Activated naive CD4-positive, alpha-beta T cell treated with anti-CD3 and anti-CD28 coated beads, Interleukin-2, amount 50 U/mL, for 16 hours (primary cell): ENCODE measurements at places on chromosomes 12 and 14.

- no peak for DNase-seq
These were observed 475.6 kb downstream of the ZFP36L1 start for GRCh38 chr14:68317239-68317638.

- DNase-seq: no peak
These were observed 129.9 kb upstream of the GRIN2B start for GRCh38 chr12:14111230-14111865.

DNA sequence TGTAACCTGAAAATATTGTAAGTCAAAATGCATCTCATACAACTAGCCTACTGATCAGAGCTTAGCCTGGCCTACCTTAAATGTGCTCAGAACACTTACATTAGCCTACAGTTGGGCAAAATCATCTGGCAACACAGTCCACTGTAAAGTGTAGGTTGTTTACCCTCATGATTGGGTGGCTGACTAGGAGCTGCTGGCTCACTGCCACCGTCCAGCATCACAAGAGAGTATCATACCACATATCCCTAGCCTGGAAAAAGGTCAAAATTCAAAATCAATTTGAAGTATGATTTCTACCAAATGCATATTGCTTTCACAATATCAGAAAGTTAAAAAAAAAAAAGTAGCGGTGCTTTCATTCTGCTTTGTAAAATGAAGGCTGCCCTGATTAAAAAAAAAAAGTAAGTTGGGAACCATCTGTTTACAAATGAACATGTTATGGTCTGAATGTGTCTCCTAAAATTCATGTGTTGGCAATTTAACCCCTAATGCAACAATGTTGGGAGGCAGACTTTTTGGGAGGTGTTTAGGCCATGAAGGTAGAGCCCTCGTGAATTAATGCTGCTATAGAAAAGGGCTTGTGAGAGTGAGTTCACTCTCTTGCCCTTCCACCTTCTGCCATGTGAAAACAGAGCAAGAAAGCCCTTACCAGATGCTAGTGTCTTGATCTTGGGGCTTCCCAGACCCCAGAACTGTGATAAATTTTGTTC lies 211.8 kb downstream of the PPM1H start:
- DNase-seq: no peak

- DNase-seq: peak; percentile 50
These were observed 1.1 kb upstream of the CKAP4 start for GRCh38 chr12:106248846-106249371.

GRCh38 chr14:33657476-33657875 lies 293.4 kb downstream of the EGLN3 start:
- DNase-seq: no peak

DNA sequence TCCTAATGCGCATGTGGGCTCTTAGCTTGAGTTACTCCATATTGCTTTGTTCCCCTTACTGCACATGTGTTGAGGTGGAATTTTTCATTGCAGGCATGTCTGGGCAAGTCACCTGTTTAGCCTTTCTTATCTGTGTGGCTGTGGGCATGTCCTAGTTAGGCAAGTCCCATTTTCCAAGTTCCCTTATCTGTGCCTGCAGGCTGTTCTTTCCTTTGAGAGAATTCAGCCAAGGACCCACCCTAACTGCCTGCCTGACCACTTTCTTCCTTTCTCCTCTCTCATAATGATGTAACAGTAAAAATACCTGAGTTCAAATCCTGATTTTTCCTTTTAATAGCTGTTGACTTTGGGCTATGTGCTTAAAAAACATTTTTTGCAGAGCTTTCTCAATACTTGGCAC lies 870.6 kb downstream of the NRXN3 start:
- no peak for DNase-seq

DNA sequence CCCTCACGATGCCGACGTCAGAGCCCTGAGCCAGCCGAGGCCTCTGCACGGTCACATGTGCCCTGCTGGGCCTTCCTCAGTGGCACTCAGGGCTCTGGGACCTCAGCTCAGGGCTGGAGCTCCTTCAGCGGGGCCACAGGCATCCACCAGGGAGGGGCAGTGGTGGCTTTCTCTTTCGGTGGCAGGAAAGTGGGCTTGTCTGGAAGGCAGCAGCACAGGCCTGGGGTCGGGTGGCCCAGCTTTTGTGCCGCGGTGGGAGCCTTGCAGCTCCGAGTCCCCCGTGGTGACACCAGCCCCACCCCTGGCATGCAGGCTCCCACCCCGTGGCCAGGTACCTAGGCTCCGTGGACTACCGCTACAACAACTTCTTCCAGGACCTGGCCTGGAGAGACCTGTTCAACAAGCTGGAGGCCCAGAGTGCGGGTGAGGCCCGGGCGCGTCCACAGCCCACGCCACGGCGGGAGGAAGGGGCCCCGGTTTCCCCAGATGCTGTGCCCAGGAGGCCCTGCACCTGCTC lies 14.2 kb upstream of the TEX22 start:
- DNase-seq: no peak

DNA sequence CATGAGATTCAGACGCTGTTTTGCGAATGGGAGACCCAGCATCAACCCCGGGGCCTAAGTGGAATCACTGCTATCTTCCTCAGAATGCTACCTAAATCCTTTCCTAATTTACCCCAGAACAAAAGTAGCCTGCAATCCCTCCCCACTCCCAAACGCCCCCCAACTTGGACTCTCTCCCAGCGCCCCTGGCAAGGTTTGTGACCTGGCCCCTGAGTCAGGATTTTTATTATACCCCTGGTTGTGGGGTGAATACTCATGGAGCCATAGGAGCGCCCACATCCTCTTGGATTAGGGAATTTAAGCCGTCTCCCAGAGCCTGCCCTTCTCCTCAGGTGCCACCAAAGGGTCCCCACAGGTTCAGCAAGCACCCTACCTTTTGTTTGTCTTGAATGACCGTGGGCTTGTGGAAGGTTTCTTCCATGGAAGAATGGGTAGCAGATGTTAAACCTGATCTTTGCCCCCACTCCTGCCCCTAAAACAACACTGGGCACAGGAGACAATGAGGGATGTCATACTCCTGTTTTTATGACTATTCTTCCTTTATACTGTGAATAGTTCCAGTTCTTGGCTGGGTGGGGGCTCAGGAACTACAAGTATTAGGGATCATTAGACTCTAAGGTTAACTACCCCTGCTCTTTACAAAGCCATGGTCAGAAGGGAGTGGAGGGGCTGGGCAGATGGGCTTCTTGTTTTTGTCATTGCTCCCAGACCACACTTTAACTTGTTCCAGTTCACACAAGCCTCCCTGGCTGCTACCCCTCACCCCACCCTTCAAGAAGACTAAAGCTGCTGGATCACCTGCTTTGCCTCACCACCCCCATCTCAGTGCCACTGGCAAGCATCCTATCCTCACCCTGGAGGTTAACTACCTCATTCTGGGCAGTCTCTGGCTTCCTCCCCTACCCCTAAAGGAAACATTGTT lies 630 bp downstream of the MYL6B start:
- no peak for DNase-seq

- DNase-seq: no peak
These were observed 131.6 kb downstream of the PPFIA2 start for GRCh38 chr12:81627336-81628189.
